Left colon (tissue), 2 donors: ENCODE measurements at places on chromosomes 7 and 10. TPM values are rescaled to one million over a fixed set of nuclear protein-coding genes. Genes with fewer than 3 reads are reported as not detected.

The MBL2 gene
- total RNA-seq, result not detected

The SDK1 gene
- total RNA-seq, result 5.8 TPM

The IFIT1 gene
- total RNA-seq, result 6.8 TPM

The TRIL gene
- total RNA-seq, result 0.52 TPM

The PDE6C gene
- total RNA-seq, result not detected

The TMEM270 gene
- not detected for total RNA-seq

The MKI67 gene
- total RNA-seq, result 10.8 TPM

The CHAT gene
- total RNA-seq, result 0.82 TPM

The MSMB gene
- not detected for total RNA-seq

The PPP1R9A gene
- 24.5 TPM for total RNA-seq

The CCDC7 gene
- total RNA-seq, result 15.9 TPM

The PNLIPRP3 gene
- 0.14 TPM for total RNA-seq

The AKR1C4 gene
- not detected for total RNA-seq

The SHLD2 gene
- 31.3 TPM for total RNA-seq

The PTF1A gene
- not detected for total RNA-seq

The AEBP1 gene
- total RNA-seq, result 20.1 TPM

The SYT15B gene
- total RNA-seq, result 0.64 TPM

The NACAD gene
- 1.5 TPM for total RNA-seq

The LGI1 gene
- total RNA-seq, result 0.40 TPM

The SEMA4G gene
- 170 TPM for total RNA-seq

The SDHAF3 gene
- total RNA-seq, result 18.1 TPM

The CFAP70 gene
- total RNA-seq, result 1.2 TPM

The WNT8B gene
- not detected for total RNA-seq

The CDC14C gene
- total RNA-seq, result not detected

The WDR37 gene
- total RNA-seq, result 20.0 TPM

The RAB11FIP2 gene
- 5.7 TPM for total RNA-seq

The BUD31 gene
- 69.9 TPM for total RNA-seq

The AKR1C3 gene
- total RNA-seq, result 173 TPM

The GHRHR gene
- total RNA-seq, result not detected
